Activated CD4-positive, alpha-beta T cell treated with anti-CD3 and anti-CD28 coated beads, Interleukin-2, amount 10 ng/mL, durations not matched to agents 24 days and 14 days (primary cell): ENCODE measurements at places on chromosomes 7 and 10.
A peak's percentile ranks its signal among the peaks of the same experiment; 100 is the strongest.

DNA sequence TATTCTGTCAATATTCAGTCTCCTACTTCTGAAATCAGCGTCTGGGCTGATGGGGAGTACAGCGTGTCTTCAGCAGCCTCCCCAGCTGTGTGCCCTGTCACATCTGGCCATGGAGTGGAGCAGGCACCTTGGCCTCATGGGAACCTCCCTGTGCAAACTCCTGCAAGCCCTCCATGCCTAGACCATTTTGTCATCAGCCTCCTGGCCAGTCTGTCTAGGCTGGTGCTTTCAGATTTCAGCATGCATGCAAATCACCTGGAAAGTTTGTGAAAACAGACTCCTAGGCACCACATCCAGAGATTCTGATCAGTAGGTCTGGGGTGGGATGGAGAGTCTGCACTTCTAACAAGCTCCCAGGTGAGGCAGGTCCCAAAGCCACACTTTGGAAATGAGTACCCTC is 26.2 kb upstream of the CCSER2 start:
- DNase-seq = peak; percentile 51

GRCh38 chr7:130421684-130422083 is 19.1 kb downstream of the CEP41 start:
- no peak for DNase-seq

DNA sequence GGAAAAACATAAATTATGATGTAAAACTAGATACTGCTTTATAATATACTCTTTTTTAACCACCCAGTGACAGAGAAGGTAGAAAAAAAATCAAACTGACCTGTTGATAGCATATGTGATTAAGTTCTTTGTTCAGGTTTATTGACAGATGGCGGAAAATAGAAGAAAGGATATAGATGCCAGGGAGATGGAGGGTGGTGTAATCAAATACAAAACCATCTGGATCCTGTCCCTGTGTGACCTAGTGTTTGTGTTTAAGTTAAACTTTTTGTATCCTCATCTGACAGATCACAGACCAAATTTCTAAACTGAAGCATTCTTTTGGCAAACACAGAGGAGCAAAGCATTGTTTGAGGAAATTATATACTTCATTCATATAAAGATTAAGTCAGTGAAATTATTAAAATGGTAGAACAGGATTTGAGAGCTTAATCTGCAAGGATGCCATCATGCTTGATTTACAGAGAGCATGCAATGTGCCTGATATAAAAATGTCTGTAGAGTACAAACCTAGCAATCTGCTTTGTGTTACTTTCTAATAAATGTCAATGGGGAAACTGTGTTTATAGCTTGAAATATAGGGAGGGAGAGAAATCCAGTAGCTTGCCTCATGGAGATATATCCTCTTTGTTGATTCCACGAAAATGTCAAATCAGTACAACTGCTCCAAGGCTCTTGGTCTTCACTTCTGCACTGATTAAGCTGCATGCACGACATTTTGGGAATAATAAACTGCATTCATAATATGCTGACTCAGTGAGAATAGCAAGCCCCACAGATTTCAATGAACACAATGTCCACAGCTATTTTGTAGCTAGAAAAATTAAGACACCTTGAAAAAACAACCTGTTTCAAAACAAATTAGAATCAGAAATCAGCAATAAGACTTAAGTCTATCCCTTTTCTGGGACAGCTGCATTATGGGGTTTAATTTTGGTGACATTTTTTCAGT is 39.0 kb downstream of the SEM1 start:
- DNase-seq = no peak

- DNase-seq = no peak
These were observed 14.5 kb downstream of the DNAJB9 start for GRCh38 chr7:108584211-108584610.

GRCh38 chr10:23459308-23459939 is 20.5 kb downstream of the OTUD1 start:
- DNase-seq = no peak

DNA sequence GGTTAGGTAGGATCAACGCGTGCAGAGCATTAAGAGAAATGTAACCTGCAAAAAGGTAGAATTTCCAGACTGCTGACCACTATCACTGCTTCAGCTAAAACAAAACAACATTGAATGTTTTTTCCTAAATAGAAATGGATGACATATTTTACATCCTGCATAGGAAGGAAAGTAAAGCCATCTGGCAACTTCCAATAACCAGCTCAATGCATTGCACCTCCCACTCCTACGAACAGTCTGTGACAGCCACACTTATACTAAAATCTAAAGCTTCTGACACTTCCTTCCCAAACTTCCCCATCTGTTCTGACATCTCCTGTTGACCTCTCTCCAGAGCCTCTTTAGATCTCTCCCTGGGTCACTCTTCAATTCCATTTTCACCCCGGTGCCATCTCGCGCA is 47.1 kb downstream of the NRCAM start:
- DNase-seq = no peak

GRCh38 chr7:93843260-93843659 is 47.3 kb downstream of the TFPI2 start:
- DNase-seq = no peak

GRCh38 chr10:124078714-124079113 is 14.7 kb downstream of the CHST15 start:
- no peak for DNase-seq

DNA sequence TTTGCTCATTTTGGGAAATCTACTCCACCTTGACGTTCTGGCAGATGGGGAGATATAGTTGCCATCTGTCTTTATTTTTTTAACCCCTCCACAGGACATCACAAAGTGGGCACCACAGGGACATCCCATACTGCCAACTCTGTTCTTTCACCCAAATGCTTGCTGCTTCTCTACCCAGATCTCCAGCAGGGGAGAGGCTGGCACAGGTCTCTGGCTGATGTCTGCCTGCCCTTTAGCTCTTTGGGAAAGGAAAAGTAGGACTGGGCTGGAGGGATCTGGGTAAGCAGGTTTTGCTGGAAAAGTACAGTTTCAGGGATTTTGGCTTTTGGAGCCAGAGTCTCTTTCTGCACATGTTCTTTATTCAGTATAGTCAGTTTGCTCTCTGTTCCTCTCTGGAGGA is 156.7 kb downstream of the ANLN start:
- DNase-seq = no peak

DNA sequence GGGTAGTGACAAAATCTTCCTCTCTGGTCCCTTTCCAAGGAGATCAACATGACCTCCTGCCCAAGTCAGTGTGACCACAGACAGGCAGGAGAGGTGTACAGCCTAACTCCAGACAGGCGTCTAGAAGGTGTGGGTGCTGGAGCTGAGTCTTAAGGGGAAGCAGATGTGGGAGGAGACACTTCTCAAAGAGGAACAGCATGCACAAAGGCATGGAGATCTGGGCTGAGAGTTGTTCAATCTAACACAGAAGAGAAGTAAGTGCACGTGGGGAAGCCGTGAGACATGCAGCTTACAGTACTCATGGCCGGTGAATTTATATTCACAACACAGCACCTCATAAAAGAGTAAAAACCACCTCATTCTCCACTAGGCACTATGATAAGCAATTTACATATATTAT is 23.8 kb upstream of the GSDME start:
- DNase-seq = no peak

GRCh38 chr10:124156524-124157260 is 63.3 kb upstream of the CHST15 start:
- no peak for DNase-seq

DNA sequence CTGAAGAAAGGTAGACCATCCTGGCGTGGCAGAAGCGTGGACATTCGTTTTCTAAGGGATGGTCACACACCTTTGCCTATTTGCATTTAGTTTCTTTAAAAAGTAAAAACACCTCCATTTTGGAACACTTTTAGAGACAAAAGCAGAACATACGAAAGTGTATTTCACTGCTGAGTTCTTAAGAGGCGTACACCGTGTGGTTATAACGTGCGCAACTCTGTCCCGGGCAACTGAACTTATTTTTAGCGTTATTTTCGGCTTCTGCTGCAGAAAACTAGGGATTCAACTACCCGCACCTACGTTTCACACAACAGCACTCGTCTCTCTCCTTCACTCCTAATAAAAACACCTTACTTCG is 557 bp upstream of the LSM8 start:
- peak; percentile 71 for DNase-seq

GRCh38 chr7:23220690-23221305 is 25.8 kb upstream of the GPNMB start:
- no peak for DNase-seq

- no peak for DNase-seq
These were observed 90.0 kb downstream of the ARHGAP22 start for GRCh38 chr10:48514916-48515315.

DNA sequence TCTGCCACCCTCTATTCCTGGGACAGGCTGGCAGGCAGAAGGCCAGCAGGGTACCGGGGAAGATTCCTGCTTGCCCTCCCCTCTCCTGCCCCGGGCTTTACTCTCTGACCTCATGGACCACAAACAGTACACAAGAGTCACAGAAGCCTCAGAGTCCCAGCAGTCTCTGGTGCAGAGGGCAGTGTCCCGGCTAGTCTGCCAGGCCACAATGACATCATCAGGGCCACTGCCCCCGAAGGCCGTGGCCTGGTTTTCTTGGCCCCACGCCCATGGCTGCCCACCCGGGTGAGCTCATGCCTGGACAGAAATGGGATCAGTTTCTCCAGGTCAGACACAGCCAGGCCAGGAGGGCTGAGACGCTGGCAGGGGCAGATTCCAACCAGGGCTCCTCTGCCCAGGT is 91.9 kb downstream of the MYL10 start:
- DNase-seq = no peak

DNA sequence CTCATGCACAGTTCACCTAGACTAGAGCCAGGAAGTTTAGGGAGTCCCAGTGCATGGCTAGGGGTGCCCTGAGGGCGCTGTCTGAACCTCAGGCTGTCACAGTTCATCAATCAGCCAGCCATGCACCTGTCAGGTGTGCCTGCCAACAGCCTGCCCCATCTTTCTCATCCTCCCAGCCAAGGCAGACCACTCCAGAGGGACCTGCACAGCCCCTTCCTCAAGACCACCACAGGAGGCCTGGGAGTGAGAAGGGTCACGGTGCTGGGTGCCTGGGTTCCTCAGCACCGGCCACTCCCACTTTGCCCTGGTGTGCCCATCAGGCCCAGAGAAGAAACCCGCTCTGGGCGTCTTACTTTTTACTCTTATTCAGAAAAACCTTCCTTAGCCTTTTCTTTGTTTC is 8.4 kb downstream of the ATP6V1F start:
- DNase-seq = no peak

GRCh38 chr10:117757086-117757720 is 214.7 kb downstream of the EMX2 start:
- no peak for DNase-seq

- DNase-seq = no peak
These were observed 47.8 kb downstream of the PRKCQ start for GRCh38 chr10:6532321-6532720.

- no peak for DNase-seq
These were observed 8.5 kb upstream of the DRGX start for GRCh38 chr10:49404321-49404878.

- no peak for DNase-seq
These were observed 69.7 kb upstream of the EGR2 start for GRCh38 chr10:62885684-62886461.

- no peak for DNase-seq
These were observed 68.9 kb downstream of the SEMA3A start for GRCh38 chr7:84125654-84126053.

DNA sequence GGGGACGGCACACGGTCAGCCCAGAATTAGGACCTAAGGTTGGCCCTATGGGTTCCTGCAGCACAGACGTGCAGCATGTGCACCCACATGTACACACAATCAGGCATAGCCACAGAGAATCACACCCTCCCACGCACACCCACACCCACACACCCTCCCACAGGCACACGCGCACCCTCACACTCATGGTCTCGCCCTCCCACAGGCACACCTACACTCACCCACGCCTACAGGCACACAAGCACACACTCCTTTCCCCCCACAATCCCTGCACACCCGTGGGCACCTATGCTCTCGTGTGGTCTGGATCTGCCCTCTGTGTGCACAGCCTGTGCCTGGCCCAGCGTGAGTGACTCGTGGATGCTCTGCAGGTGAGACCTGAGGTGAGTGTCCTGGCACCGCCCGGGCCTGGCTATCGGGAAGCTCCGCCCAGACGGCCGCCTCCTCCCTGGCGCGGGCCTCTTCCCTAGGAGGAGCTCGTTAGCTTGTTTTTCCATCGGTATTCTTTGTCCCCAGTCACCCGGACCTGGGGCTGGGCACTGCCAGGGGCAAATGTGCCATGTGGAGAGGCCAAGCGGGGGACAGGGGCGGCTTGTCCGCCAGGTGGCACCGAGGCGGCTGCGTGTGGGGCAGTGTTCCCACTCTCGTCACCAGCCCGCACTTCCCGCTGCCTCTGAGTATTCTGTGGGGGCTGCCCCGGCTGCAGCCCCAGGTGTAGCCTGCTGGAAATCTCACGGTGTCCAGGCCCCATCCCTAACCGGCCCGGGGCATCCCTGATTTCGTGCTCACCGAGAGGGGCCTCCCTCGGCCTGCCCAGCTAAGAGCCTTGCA is 110.2 kb upstream of the FAM20C start:
- DNase-seq = no peak

DNA sequence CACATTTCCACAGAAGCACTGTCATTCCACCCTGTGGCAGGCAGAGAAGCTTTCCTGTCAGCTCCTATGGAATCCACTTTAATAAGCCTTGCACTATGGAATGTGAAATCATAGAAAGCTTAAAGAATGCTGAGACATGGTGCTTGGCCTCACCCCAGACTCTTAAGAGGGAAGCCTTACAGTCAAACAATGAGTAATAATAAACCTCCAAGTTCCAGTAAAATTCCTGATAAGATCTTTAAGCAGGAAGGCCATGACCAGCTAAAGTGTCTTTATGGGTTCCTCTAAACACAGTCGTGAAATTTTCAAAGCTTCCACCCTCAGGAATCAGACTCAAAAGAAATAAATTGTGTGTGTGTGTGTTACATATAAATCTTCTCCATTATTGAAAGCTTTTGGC is 11.9 kb upstream of the TEX36 start:
- no peak for DNase-seq

DNA sequence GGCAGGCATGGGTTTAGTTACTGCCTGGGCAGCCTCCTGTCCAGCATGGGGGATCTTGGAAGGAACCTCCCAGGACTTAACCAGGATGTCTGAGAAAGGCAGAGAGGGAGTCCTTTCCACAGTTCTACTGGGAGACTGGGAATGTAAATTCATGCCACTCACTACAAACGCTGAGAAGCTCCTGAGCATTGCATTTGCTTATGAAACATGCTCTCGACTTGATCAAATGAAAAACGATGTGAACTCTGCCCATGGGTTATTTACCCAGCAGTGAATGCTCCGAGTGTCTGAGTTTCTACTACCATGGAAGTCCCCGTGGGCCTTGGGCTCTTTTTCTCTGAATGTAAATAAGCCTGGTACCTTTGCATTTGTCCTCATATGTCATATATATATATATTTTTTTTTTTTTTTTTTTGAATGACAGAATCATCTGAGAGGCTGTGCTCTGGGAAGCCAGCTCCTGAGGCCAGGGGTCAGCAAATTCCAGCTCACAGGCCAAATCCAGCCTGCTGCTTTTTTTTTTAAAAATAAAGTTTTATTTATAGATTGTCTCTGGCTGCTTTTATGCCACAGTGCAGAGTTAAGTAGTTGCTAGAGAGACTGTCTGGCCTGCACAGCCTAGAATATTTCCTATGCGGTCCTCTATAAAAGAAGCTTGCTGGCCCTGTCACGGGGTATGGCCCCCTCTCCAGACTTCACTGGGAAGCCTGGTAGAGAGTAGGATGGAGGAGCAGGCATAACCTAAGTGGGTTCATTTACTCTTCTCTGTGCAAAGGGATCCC is 21.4 kb upstream of the RAPGEF5 start:
- DNase-seq = no peak
